GM13977 (cell line): ENCODE measurements at places on chromosomes 1 and 21.

GRCh38 chr1:53410100-53410541 is 49.1 kb upstream of the DMRTB1 start:
- DNase-seq: peak; percentile 52

GRCh38 chr1:204408602-204409001 is 3.0 kb downstream of the PPP1R15B start:
- no peak for DNase-seq

GRCh38 chr1:58943776-58944175 is 159.9 kb upstream of the JUN start:
- DNase-seq: no peak

- no peak for DNase-seq
Measured at GRCh38 chr21:24870633-24871032, 736.6 kb downstream of the MRPL39 start.

- DNase-seq: peak; percentile 40
Measured at GRCh38 chr1:201647722-201648065, 108.8 kb downstream of the NAV1 start.

GRCh38 chr1:193392686-193393085 is 206.3 kb upstream of the B3GALT2 start:
- DNase-seq: no peak

GRCh38 chr1:93123201-93123783 is 44.2 kb downstream of the MTF2 start:
- DNase-seq: no peak

DNA sequence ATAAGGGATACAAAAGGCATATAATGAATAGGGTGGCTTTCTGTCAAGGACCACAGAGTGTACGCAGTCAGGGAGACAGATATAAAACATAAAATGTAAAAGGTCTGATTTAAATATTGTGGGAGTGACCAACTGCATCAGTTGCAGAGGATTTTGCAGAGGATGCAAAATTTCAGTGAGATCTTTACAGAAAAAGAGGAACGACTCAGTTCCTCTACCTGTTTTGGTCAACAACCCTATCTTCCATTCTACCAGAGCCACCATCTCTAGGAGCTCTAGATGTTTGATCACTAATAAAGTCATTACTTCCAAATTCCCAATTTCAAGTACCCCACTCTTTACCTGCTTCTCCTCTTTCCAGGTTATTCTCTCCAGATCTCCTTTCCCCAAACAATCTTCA is 16.5 kb downstream of the SOD1 start:
- DNase-seq: no peak

GRCh38 chr1:244833734-244834542 is 1.5 kb upstream of the COX20 start:
- peak; percentile 46 for DNase-seq

GRCh38 chr1:201562659-201563405 is 23.9 kb downstream of the NAV1 start:
- no peak for DNase-seq

- DNase-seq: no peak
Measured at GRCh38 chr1:37338658-37339057, 135.7 kb upstream of the ZC3H12A start.

GRCh38 chr1:181984006-181984405 is 77.5 kb downstream of the ZNF648 start:
- no peak for DNase-seq

GRCh38 chr1:69081668-69082067 is 486.1 kb upstream of the LRRC7 start:
- no peak for DNase-seq

- DNase-seq: peak; percentile 59
Measured at GRCh38 chr1:17011092-17011438, 663 bp downstream of the ATP13A2 start.

DNA sequence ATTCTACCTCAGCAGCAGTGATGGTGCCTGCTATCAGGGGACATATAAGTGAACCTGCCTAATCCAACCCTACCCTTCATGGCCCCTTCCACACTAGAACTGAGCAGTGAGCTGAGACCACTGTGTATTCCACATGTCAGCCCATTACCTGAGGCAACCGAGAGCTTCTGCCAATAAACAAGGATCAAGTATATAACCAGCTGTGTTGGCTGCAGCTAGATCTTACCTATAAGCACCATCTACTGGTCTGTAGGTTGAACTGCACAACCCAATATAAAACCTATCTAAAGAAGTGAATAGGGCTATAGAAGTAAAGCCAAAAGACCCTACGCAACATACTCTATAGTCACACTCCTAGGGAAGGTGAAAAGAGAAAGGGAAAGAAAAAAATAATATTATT is 376.9 kb downstream of the HHIPL2 start:
- peak; percentile 40 for DNase-seq

GRCh38 chr1:86515597-86515996 is 31.3 kb upstream of the CLCA4 start:
- DNase-seq: peak; percentile 14

- no peak for DNase-seq
Measured at GRCh38 chr1:8094481-8095241, 68.6 kb upstream of the ERRFI1 start.

GRCh38 chr1:8625981-8626898 is 191.2 kb downstream of the RERE start:
- DNase-seq: no peak

DNA sequence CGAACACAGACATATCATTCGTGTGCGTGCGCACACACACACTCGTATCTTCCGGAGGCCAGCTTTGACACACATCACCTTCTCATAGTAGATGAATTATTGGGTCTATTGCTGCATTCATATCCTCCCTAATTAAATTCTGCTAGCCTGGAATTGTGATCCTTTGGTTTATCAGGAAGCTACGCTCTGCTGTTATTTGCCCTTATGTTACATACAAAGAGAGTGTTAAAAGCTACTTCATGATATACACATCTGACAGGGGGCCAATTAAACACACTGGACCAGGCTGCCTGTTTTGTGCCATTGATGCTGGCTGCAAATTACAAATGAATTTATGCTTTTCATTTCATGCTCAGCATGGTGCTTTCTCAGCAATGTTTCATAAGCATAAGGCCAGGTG is 252.0 kb downstream of the RHOU start:
- DNase-seq: no peak

DNA sequence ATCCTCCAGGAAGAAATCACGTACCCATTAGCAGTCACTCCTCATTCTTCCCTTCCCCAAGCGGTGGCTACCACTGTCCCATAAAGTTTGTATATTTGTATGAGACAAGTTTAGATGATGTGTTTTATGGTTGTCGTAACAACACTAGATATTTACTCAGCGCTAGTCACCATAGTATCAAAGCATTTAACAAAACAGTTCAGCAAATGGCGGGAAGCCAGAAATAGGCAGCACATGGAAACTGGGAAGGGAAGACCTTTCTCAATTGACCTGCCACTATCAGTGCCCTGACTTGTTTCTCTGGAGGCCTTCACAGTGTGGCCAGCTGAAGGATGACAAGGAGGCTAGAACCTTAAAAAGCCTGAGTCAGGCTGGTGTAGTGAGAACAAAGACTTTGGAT is 31.1 kb downstream of the CNST start:
- no peak for DNase-seq

GRCh38 chr1:59057211-59057694 is 239.6 kb upstream of the FGGY start:
- DNase-seq: no peak

DNA sequence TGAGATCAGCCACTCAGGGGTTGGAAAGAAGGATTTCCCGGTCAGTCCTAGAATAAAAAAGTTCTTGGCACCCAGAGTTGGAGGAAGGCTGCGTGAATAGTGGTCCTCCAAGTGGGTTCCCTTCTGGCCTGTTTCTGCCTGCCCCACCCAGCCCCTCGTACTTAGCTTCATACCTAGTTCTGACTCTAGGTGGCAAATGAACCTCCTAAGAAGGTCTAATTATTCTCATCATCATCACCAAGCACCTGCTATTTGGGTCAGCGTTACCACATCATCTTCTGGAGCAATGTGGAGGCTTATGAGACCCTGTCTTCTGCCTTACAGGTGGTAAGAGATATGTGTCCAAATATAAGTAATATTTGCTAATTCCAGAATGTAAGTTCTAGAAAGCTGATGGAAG is 35.9 kb upstream of the NFASC start:
- no peak for DNase-seq

GRCh38 chr1:42055061-42055460 is 98.1 kb upstream of the GUCA2B start:
- no peak for DNase-seq

DNA sequence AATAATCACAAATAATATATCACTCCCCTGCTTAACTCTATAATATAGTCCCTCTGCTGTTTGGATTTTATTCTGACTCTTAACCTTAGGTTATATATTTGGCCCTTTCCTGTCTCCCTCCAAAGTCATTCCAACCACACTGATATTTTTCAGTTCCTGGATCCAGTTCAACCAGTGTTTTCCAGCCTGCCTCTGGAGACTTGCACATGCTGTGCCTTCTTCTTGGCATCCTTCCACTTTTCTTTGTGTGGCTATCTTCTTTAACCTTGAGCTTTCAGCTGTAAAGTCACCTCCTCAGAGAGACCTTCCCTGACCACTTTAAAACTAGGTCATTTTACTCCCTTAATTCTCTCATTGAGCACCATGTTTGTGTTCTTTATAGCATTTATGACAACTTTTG is 19.4 kb downstream of the CERS2 start:
- no peak for DNase-seq

- DNase-seq: no peak
Measured at GRCh38 chr1:106956721-106957120, 99.8 kb upstream of the PRMT6 start.

GRCh38 chr1:37714689-37715088 is 22.4 kb downstream of the CDCA8 start:
- no peak for DNase-seq

DNA sequence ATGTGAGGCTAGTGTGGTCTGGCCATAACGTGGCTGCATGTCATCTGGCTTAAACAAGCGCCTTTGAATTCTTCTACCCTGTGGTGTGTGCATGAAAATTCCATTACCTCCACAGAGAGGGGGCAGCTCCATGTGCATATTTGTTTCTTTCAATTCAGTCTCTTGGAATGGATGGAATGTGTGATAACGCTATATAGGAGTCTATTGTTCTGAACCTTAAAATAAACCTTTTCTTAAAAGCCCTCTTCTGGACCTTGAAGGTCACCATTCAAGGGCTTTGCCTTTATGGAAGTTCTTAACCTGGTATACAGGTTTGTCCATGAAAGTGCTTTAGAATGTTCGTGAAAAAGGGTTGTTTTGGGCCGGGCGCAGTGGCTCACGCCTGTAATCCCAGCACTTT is 118.2 kb upstream of the ADGRL2 start:
- no peak for DNase-seq
